ENCODE measurements at places on chromosomes 6 and 20.

GRCh38 chr6:36414481-36414880 lies 27.0 kb upstream of the ETV7 start:
- DNase-seq: no peak

DNA sequence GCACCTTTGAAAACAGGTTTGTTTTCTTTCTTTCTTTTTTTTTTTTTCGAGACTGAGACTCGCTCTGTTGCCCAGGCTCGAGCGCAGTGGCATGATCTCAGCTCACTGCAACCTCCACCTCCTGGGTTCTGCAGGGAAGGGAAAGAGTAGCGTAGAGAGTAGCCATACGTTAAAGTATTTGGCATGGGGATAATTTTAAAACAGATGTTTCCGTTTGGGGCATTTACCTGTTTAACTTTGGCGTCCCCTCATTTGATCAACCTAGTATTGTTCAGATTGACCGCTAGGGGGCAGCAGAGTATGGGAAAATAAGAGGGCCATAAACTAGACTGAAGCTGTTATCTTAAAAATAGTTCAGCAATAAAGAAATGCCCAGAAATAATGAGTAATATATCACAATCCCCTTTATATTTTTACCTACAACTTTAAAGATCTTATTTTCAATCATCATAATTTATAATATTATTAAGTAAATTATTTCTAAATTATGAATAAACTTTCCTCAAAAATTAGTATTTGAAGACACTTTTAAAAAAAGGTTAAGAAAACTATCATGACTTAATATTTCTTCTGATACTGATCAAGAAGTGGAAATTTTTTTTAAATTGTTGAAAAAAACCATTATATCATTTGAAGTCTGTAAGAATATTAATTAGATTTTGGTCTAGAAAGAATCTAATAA lies 7.6 kb upstream of the TAAR9 start:
- DNase-seq: peak; percentile 60

DNA sequence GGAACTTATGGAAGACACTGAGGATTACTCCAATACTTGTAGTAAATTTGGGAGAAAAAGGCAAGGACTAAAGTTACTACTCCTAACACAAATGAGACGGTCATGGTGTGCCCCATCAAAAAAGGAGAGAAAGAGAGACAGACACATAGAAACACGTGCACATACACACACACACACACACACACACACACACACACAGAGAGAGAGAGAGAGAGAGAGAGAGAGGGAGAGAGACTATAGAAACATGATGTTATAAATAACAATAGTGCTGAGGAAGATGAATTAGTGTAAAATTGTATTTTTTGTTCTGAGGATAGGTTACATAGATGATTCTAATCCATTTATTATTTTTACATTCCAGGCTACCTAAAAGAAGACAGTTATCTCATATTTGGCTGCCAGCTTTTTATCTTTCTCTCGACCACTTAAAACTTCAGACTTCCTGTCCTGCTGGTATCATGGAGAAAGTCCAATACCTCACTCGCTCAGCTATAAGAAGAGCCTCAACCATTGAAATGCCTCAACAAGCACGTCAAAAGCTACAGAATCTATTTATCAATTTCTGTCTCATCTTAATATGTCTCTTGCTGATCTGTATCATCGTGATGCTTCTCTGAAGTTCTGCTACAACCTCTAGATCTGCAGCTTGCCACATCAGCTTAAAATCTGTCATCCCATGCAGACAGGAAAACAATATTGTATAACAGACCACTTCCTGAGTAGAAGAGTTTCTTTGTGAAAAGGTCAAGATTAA lies 10.5 kb downstream of the PLN start:
- no peak for DNase-seq

DNA sequence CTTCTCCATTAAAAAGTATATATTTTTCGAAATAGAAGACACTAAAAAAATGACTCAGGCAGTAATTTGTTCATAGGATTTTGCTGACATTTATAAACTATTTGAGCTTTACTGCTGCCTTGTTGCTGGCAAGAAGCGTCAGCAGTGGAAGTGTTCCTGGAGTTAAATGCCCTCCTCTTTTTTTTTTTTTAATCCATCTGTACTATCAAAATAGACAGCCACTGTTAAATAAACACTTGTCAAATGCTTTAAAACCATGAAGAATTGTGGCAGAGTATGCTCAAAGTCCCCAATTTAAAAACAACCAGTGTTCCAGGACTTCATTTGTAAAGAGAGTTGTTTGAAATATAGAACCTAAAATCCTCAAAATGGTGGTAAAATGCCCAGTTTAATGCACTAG lies 253.8 kb downstream of the NKAIN2 start:
- DNase-seq: no peak

- no peak for DNase-seq
Observed at GRCh38 chr20:51042657-51043247, 19.8 kb upstream of the KCNG1 start.

DNA sequence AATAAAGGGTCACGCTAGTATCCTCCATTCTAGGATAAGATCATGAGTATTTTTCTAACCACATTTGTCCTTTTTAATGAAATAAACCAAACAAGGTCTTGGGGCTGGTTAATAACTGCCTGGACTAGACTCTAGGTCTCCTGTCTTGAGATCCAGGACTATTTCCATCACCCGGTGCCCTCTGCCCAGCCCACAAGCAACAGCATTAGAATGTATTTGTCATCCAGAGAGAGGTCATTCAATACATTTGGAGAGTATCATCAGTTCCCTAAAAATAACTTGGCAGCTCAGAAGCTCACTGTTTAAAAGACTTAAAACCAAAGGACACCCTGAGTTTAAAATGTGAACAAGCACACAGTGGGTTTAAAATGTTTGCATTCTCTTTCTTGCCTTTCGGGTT lies 4.4 kb upstream of the RBM24 start:
- DNase-seq: no peak

- no peak for DNase-seq
Observed at GRCh38 chr6:143328876-143329275, 121.6 kb downstream of the ADAT2 start.

DNA sequence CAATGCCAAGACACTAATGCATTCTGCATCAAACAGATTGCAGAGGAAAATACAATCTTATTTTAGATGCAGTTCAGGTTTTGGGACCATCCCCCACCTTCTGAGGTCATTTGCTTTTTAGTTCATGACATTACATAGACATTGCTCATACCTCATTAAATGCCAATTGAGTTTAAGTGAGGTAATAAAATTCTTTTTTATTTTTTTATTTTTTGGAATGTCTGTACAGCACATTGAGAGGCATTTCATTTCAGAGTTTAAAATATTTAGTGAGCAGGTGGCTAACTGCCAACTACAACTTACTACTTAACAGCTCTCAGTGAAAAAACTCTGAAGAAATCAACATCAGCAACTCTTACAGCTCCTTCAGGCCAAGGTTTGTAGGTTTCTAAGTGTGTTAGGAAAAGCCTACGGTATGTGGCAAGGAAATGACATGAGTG lies 482.2 kb upstream of the RNF217 start:
- DNase-seq: no peak

GRCh38 chr20:25511183-25511582 lies 74.1 kb downstream of the NINL start:
- DNase-seq: no peak

DNA sequence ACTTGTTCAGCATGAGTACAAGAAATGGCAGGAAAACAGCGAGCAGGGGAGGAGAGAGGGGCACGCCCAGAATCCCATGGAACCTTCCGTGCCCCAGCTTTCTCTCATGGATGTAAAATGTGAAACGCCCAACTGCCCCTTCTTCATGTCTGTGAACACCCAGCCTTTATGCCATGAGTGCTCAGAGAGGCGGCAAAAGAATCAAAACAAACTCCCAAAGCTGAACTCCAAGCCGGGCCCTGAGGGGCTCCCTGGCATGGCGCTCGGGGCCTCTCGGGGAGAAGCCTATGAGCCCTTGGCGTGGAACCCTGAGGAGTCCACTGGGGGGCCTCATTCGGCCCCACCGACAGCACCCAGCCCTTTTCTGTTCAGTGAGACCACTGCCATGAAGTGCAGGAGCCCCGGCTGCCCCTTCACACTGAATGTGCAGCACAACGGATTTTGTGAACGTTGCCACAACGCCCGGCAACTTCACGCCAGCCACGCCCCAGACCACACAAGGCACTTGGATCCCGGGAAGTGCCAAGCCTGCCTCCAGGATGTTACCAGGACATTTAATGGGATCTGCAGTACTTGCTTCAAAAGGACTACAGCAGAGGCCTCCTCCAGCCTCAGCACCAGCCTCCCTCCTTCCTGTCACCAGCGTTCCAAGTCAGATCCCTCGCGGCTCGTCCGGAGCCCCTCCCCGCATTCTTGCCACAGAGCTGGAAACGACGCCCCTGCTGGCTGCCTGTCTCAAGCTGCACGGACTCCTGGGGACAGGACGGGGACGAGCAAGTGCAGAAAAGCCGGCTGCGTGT lies 11.6 kb downstream of the TNFAIP3 start:
- no peak for DNase-seq

DNA sequence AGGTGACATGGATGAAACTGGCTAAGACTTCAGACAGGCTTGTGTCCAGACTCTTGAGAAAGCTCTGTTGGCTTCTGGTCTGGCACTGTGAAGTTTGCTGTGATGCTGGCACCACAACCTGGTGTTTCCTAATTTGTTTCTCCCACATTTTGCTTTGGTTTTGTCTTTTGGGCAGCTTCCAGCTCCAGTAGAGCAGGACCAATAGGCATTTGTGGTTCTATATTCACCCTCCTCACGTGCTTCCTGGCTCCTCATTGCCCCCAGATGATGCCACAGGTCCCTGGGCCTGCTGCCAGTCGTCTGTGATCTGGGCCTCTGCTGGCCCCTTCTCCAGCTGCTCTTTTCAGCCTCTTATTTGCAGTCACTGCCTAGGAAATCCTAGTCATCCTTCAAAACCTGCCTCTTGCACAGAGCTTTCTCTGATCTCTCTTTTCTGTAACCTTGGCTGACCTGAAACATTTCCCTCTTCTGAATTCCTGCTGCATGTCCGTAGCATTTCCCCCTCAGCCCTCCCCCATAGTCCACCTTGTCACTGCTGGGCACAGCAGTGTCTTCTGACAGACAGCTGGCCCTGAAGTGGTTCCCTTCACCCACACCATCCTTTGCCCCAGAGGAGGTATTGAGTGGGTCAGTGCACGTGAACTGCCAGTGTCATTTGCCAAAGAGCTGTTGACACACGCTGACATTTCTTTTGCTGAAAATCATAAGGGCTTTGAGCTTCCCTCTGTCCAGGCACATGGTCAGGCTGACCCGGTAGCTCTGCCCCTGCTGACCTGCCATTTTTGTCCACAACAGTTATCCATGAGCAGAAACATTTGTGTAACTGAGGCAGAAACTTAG lies 63.0 kb downstream of the PTPN1 start:
- no peak for DNase-seq

GRCh38 chr6:44859901-44860410 lies 468.2 kb upstream of the RUNX2 start:
- DNase-seq: no peak

- DNase-seq: no peak
Observed at GRCh38 chr6:20712011-20712410, 177.8 kb downstream of the CDKAL1 start.

DNA sequence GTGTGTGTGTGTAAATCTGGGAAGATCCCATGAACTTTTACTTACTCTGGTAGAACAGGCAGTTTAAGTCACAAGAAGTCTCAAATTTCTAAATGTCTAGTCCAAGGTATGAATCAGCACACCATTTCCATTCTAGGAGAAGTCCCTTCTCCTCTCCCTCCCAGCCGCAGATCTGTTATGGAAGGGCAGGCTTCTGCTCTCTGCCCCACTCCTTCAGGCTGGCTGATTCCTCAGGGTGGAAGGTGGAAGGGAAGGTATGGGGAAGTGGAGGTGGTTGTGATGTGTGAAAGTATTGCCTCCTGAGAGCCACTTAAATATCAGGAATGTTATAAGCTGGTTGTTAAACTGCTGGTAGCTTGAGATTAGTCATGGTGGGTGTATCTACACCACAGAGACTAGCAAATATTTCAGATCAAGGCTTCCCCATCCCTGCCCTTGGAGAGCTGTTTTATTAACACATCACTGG lies 44.5 kb upstream of the LAMA4 start:
- DNase-seq: no peak

- no peak for DNase-seq
Observed at GRCh38 chr6:16181439-16182297, 52.8 kb downstream of the MYLIP start.

DNA sequence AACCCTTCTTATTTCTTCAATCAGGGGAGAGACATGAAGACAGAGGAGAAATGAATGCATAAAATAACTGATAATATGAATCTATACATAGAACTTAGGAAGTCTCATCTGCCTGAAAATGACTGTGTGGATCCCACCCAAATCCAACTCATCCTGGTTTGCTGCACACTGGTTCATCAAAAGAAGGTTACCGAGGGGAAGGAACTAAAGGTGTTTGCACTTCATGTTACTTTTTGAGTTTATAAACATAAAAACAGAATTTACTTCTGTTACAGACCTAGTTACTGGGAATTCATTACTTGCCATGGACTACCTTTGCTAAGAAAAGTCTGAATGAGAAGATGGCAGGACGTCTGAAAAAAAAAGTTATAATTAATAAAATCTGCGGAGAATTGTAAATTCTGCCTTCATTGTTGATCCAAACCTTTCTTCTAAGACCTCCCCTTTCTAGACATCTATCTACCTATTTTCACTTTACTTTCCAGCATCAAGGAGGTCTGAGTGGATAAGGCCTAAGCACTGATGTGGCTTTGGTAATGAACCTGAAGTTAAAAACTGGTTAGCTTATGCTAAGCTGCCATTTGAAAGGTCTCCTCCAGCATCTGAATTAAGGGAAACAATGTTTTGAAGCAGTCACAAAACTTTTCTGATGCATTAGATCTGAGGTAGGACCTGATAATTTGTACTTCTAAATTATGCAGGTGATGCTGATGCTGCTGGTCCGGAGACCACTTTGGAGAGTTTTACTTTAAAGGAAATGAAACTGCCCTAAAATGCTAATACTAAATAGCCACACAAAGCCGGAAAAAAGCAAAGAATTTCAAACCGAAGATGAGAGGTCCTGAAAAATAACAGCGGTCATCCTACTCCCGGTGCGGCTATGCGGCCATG lies 84.0 kb downstream of the HFE start:
- DNase-seq: no peak

- peak; percentile 26 for DNase-seq
Observed at GRCh38 chr6:163414117-163414945, at the start of gene QKI. Gene QKI, plus strand, starts transcription at chr6:163414718. Its CDS starts 476 bp downstream, at chr6:163415194.

- peak; percentile 47 for DNase-seq
Observed at GRCh38 chr6:118788702-118789101, 105.2 kb upstream of the ASF1A start.

- no peak for DNase-seq
Observed at GRCh38 chr6:144098993-144099392, 3.6 kb upstream of the SF3B5 start.

- no peak for DNase-seq
Observed at GRCh38 chr6:72959821-72960220, 265.5 kb downstream of the KHDC1L start.

GRCh38 chr6:167663784-167664443 lies 162.8 kb upstream of the AFDN start:
- no peak for DNase-seq

- DNase-seq: no peak
Observed at GRCh38 chr6:15366003-15366535, 120.2 kb downstream of the JARID2 start.

Measured in NCI-H2107 (cell line).